ENCODE measurements at places on chromosomes 5 and 9.
A peak's percentile ranks its signal among the peaks of the same experiment; 100 is the strongest.

DNA sequence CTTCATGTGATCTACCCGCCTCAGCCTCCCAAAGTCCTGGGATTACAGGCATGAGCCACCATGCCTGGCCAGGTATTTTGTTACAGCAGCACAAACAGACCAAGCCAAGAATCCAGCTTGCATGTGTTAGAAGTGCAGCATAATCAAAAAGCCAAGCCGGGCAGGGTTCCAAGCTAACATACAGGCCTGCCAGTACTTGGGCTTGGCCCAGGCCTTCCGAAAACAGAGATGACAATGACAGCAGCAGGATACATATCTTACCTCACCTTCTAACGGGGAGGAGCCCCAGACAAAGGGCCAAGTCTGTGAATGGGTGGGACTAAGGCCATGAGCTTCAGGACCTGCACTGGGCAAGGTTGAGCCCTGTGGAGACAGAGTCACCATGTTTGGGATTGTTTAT is 91.4 kb upstream of the ZNF462 start:
- peaks cover 8% of the 10 kb centered on the region for H3K4me1 ChIP-seq
- H3K27me3 ChIP-seq: no peaks in the 10 kb centered on the region
- no peak overlapping the region for H3K27ac ChIP-seq

DNA sequence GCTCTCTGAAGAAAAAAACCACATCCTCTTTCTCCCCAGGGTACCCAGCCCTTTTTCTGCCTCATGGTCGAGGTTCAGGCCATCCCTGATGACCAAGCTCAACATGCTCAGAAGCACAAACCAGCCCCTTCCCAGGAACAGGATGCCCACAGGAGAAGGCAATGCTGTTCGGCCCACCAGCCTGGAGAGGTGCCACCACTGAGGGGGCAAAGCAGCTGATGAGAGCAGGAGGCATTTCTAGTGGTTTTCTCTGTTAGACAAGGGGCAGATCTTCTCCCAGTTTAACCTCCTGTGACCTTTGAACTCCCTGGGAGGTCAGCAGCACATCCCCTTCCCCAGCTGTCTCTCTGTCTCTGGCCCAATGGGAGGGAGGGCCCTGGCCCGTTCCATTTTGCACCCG is 73.0 kb downstream of the PAX5 start:
- H3K36me3 ChIP-seq: no peaks in the 10 kb centered on the region
- no peak overlapping the region for H3K4me3 ChIP-seq
- H3K27me3 ChIP-seq: no peaks in the 10 kb centered on the region
- peaks cover 1% of the 10 kb centered on the region for H3K4me1 ChIP-seq
- no peak overlapping the region for H3K27ac ChIP-seq

GRCh38 chr9:88433583-88434255 is 45.5 kb downstream of the SPIN1 start:
- no peak overlapping the region for H3K27ac ChIP-seq
- peaks cover 3% of the 10 kb centered on the region for H3K4me1 ChIP-seq
- H3K36me3 ChIP-seq: peaks cover 28% of the 10 kb centered on the region

DNA sequence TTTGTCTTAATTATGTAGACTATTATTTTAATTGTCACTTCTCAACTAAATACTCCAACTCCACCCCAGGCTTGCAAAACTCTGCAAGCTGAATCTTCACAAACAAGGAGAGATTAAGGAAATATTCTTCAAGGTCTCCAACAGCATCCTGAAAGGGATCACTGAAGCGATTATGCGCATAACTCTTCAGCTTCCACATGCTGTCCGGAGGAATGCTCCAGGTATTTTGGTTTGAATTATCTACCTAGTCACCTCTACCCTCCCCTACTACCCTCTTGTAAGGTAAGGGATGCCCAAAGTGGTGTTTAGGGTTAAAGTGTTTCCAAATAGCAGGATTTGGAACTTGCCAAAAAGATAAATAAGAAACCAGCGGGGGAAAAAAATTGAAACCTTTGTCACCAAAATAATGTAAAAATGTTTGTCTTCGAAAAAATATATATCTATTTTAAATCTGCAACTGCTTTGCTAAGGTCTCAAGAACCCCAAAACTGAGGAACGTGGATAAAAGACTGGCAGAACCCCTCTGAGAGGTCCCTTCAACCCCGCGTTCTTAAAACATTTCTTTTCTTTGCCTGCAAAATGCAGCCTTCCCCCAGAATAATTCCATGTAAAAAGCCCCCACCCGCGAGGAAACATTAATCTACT is 11.6 kb downstream of the PTCH1 start:
- H3K36me3 ChIP-seq: peaks cover 4% of the 10 kb centered on the region
- no peak overlapping the region for H3K27ac ChIP-seq
- no peak for DNase-seq
- H3K4me1 ChIP-seq: peaks cover 7% of the 10 kb centered on the region

- peaks cover 20% of the 10 kb centered on the region for H3K36me3 ChIP-seq
- peak overlapping the region; percentile 66 for H3K27ac ChIP-seq
- H3K27me3 ChIP-seq: no peaks in the 10 kb centered on the region
- H3K4me3 ChIP-seq: no peak overlapping the region
These were observed 115.4 kb downstream of the RGS3 start for GRCh38 chr9:113578882-113579282.

DNA sequence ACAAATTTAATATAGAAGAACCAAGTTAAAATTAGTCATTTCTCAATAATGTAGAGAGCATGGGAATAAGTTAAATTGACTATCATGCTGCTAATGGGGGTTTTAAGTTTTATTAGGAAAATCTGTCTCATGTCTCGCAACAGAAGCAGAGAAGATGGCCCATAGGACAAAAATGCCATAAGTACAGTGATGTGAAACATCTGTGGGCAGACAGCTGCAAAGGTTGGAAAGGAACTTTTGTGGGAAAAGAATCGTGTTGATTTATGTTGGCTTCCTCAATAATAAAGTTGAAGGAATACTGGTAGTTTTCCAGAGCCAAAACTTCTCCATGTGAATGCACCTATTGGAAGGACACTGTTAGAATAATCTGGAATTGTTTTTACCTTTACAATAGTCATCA is 44.8 kb downstream of the VCAN start:
- no peaks in the 10 kb centered on the region for H3K36me3 ChIP-seq
- no peak overlapping the region for H3K4me3 ChIP-seq
- peaks cover 3% of the 10 kb centered on the region for H3K4me1 ChIP-seq
- no peak for DNase-seq
- no peaks in the 10 kb centered on the region for H3K27me3 ChIP-seq

DNA sequence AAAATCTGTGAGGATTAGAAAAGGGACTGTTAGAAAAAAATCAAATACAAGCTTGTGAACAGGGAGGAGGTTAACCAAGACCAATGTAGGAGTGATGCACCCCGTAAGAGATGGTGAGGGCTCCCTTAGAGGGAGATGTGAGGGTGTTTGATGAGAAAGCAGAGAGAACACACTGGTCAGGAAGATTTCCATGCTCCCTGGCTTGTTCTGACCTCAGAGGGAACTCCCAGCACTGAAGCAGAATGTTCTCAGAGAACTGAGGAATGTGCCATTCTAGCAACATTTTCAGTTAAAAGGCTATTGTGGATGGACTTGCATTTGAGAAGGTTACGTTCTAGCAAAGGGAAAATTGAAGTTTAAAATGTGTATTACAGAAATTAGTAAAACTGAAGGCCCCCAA is 110.6 kb downstream of the HTR4 start:
- H3K4me1 ChIP-seq: peaks cover 3% of the 10 kb centered on the region
- no peaks in the 10 kb centered on the region for H3K27me3 ChIP-seq
- no peak overlapping the region for H3K4me3 ChIP-seq
- H3K36me3 ChIP-seq: no peaks in the 10 kb centered on the region
- H3K27ac ChIP-seq: no peak overlapping the region

DNA sequence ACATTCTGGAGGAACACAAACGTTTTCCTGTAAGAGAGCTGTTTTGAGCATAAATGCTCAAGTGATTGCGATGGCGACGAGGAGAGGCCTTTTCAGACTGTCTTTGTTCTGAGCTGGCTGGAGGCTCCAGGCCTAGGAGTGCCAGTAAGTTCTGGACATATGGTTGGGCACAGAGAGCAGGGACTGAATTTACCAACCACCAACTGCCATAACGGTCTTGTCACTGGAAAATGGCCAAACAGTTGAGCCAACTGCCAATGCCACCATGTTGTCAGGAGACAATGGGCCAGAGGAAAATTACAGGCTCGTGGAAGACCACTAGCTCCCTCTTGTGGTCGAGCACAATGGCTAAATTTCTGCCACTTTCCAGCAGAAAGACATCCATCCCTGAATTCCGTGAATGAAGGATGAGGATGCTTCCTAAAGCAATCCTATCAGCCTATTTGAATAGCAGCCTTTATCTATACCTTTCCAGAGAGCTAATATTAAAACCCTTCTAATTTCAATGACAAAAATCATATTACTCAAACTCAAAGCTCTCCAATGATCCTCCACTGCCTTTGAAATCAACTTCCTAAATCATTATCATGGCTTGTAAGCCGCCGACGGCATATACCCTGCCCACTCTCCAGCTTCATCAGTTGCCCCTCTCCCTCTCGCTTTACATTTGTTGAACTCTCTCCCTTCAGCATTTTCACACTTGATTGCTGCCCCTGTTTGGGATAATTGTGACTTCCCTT is 66.9 kb upstream of the GLIS3 start:
- no peaks in the 10 kb centered on the region for H3K4me1 ChIP-seq
- H3K27me3 ChIP-seq: no peaks in the 10 kb centered on the region
- no peak overlapping the region for H3K27ac ChIP-seq

GRCh38 chr5:40667161-40667663 is 12.5 kb upstream of the PTGER4 start:
- no peak for DNase-seq
- no peaks in the 10 kb centered on the region for H3K36me3 ChIP-seq
- H3K27ac ChIP-seq: no peak overlapping the region
- no peak overlapping the region for H3K4me3 ChIP-seq

DNA sequence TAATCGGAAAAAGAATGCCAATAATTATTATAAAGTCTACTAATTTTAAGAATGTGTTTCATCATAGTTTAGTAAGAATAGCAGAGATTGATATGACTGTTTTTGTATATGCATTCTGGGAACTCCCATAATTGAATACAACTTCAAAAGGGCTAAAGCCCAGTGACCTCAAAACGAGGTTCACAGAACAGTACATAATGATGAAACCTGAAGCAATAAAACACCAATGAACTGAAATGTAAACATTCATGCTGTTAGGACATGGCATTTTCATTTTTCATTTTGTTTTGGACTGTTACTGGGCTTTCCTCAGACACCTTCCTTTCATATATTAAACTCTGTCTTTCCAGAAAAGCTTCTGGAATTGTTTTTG is 684 bp upstream of the JMY start:
- peak; percentile 37 for DNase-seq
- no peaks in the 10 kb centered on the region for H3K27me3 ChIP-seq
- no peaks in the 10 kb centered on the region for H3K4me1 ChIP-seq
- no peaks in the 10 kb centered on the region for H3K36me3 ChIP-seq
- H3K27ac ChIP-seq: no peak overlapping the region
- peak overlapping the region; percentile 76 for H3K4me3 ChIP-seq

GRCh38 chr9:32260151-32260862 is 124.1 kb upstream of the ACO1 start:
- H3K27me3 ChIP-seq: no peaks in the 10 kb centered on the region
- H3K36me3 ChIP-seq: no peaks in the 10 kb centered on the region
- no peak for DNase-seq
- peaks cover 2% of the 10 kb centered on the region for H3K4me1 ChIP-seq
- H3K27ac ChIP-seq: no peak overlapping the region

GRCh38 chr5:43634621-43635020 is 31.6 kb downstream of the NNT start:
- no peak overlapping the region for H3K4me3 ChIP-seq
- H3K4me1 ChIP-seq: no peaks in the 10 kb centered on the region
- no peaks in the 10 kb centered on the region for H3K36me3 ChIP-seq

GRCh38 chr9:10773136-10773535 is 160.3 kb upstream of the PTPRD start:
- no peak overlapping the region for H3K4me3 ChIP-seq
- H3K27ac ChIP-seq: no peak overlapping the region
- H3K4me1 ChIP-seq: no peaks in the 10 kb centered on the region
- H3K27me3 ChIP-seq: no peaks in the 10 kb centered on the region

DNA sequence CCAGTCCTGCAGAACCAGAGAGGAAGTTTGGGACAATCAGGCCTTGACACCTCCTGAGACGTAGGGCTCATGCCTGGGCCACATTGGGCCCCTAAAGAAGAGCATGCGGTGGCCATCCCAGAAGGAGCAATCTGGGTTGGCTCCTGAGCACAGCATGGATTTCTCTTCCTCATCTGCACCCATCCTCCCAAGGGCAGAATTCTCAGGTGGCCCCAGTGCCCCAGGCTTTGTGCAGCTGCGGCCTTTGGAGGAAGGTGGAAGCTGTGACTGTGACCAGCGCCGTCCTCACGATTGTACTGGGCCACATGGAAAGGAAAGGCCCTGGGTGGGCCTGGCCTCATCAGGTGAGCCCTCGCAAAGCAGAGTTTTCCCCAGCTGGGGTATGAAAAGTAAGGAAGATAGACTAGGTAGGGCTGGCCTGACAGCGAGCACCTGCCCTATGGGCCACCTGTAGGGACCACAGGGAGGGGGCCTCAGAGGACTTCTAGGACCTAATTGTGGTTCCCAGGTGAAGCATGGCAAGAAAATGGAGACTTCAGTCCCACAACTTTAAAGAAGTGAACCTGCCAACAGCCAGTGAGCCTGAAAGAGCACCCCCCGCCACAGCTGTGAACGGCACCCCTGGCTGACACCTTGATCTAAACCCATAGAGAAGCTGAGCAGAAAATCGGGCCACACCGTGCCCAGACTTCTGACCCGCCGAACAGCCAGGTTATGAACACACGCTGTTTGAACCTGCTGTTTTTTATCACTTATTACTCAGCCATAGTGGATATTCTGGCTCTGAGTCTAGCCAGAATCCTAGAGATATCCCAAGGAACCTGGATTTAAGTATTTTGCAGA is 164.1 kb downstream of the IRX2 start:
- DNase-seq: no peak
- no peaks in the 10 kb centered on the region for H3K27me3 ChIP-seq
- no peaks in the 10 kb centered on the region for H3K4me1 ChIP-seq
- no peak overlapping the region for H3K27ac ChIP-seq

- H3K4me3 ChIP-seq: no peak overlapping the region
- peaks cover 51% of the 10 kb centered on the region for H3K36me3 ChIP-seq
- no peak for DNase-seq
- no peak overlapping the region for H3K27ac ChIP-seq
- no peaks in the 10 kb centered on the region for H3K27me3 ChIP-seq
These were observed 41.3 kb upstream of the CACNA1B start for GRCh38 chr9:137836151-137836830.

GRCh38 chr9:77807281-77807683 is 159.2 kb upstream of the GNA14 start:
- H3K27ac ChIP-seq: no peak overlapping the region
- H3K4me1 ChIP-seq: no peaks in the 10 kb centered on the region
- H3K4me3 ChIP-seq: no peak overlapping the region
- no peaks in the 10 kb centered on the region for H3K27me3 ChIP-seq

- no peaks in the 10 kb centered on the region for H3K27me3 ChIP-seq
- no peaks in the 10 kb centered on the region for H3K4me1 ChIP-seq
- H3K4me3 ChIP-seq: no peak overlapping the region
- H3K27ac ChIP-seq: no peak overlapping the region
- DNase-seq: no peak
These were observed 319.5 kb upstream of the ACTBL2 start for GRCh38 chr5:57802131-57802530.

GRCh38 chr5:127084656-127085055 is 11.4 kb upstream of the C5orf63 start:
- peaks cover 2% of the 10 kb centered on the region for H3K4me1 ChIP-seq
- no peaks in the 10 kb centered on the region for H3K36me3 ChIP-seq
- no peak overlapping the region for H3K27ac ChIP-seq
- H3K4me3 ChIP-seq: no peak overlapping the region
- DNase-seq: no peak

Measured in trophoblast cell (in vitro differentiated cells and primary cell).